Endothelial cell of umbilical vein (primary cell): ENCODE measurements at places on chromosomes 13 and 19. TPM values are rescaled to one million over a fixed set of nuclear protein-coding genes. Genes with fewer than 3 reads are reported as not detected.

CRLF1 gene
- not detected in 2 replicates for total RNA-seq

THSD8 gene
- total RNA-seq, result 13.2 and 15.9 TPM in 2 replicates

GRCh38 chr13:45875951-45876350 is 24.4 kb upstream of the SIAH3 start:
- H3K4me3 ChIP-seq, result no peak overlapping the region
- H3K36me3 ChIP-seq, result no peaks in the 10 kb centered on the region
- peaks cover 8% of the 10 kb centered on the region for H3K4me1 ChIP-seq
- DNase-seq, result no peak
- peaks cover 5% of the 10 kb centered on the region for H3K27me3 ChIP-seq

- no peaks in the 10 kb centered on the region for H3K4me1 ChIP-seq
- H3K36me3 ChIP-seq, result no peaks in the 10 kb centered on the region
- H3K27ac ChIP-seq, result no peak overlapping the region
- H3K4me3 ChIP-seq, result no peak overlapping the region
- H3K27me3 ChIP-seq, result no peaks in the 10 kb centered on the region
- DNase-seq, result no peak
Observed at GRCh38 chr19:49727217-49728030, 35.7 kb downstream of the TSKS start.
